Mesangial cell (primary cell): ENCODE measurements at places on chromosomes 7 and 10. TPM values are rescaled to one million over a fixed set of nuclear protein-coding genes. Genes with fewer than 3 reads are reported as not detected.

Gene PRSS1
- not detected in 2 replicates for total RNA-seq

Gene CYP2C19
- total RNA-seq: not detected in 2 replicates

Gene DYNC1I1
- 0.16 and 0.38 TPM in 2 replicates for total RNA-seq

Gene CBX3
- total RNA-seq: 44.7 and 76.1 TPM in 2 replicates

Gene RNF32
- 0.13 and 0.65 TPM in 2 replicates for total RNA-seq

Gene SLF2
- 15.1 and 16.6 TPM in 2 replicates for total RNA-seq

Gene ST8SIA6
- 0.49 and 1.3 TPM in 2 replicates for total RNA-seq

Gene BHLHA15
- total RNA-seq: 1.0 and 1.1 TPM in 2 replicates

Gene GRM3
- total RNA-seq: not detected in 2 replicates

Gene PNLIPRP1
- not detected in 2 replicates for total RNA-seq

Gene CHST3
- 31.9 and 45.5 TPM in 2 replicates for total RNA-seq

Gene ITGB8
- total RNA-seq: 14.7 and 46.4 TPM in 2 replicates

Gene RBP4
- total RNA-seq: 0.49 and 0.63 TPM in 2 replicates

Gene LDB3
- under 0.01 and 0.13 TPM in 2 replicates for total RNA-seq

Gene ANKRD30A
- not detected in 2 replicates for total RNA-seq

Gene SFTPA1
- total RNA-seq: not detected in 2 replicates

Gene EIF5AL1
- total RNA-seq: under 0.01 and 0.49 TPM in 2 replicates

Gene HKDC1
- 25.1 and 53.5 TPM in 2 replicates for total RNA-seq

Gene GIMAP4
- total RNA-seq: not detected in 2 replicates

Gene TPST1
- 18.6 and 28.8 TPM in 2 replicates for total RNA-seq

Gene FGF8
- not detected in 2 replicates for total RNA-seq

Gene ATRNL1
- 26.1 and 35.2 TPM in 2 replicates for total RNA-seq

Gene NUTM2A
- total RNA-seq: 0.49 and 0.76 TPM in 2 replicates

Gene MINPP1
- total RNA-seq: 26.4 and 30.0 TPM in 2 replicates

Gene PDE6C
- total RNA-seq: not detected in 2 replicates

Gene NPC1L1
- 0.33 and 1.1 TPM in 2 replicates for total RNA-seq

Gene MALRD1
- 0.13 TPM in 1 of 2 replicates, not detected in the other for total RNA-seq

Gene COBL
- 0.49 and 0.89 TPM in 2 replicates for total RNA-seq

Gene GPRIN2
- total RNA-seq: 7.5 and 13.3 TPM in 2 replicates

Gene APBB1IP
- 0.25 and 0.49 TPM in 2 replicates for total RNA-seq

Gene OIT3
- not detected in 2 replicates for total RNA-seq

Gene MINDY3
- 11.0 and 12.2 TPM in 2 replicates for total RNA-seq

Gene FAM25C
- not detected in 2 replicates for total RNA-seq

Gene PIP
- not detected in 2 replicates for total RNA-seq

Gene NKX1-2
- not detected in 2 replicates for total RNA-seq

Gene CYP3A7
- total RNA-seq: not detected in 2 replicates

Gene PSD
- total RNA-seq: 1.6 and 9.3 TPM in 2 replicates

Gene MICU1
- total RNA-seq: 30.3 and 40.3 TPM in 2 replicates

Gene CLDN4
- 93.7 and 98.1 TPM in 2 replicates for total RNA-seq

Gene FOXP2
- total RNA-seq: 0.33 and 1.1 TPM in 2 replicates

Gene AKR1E2
- total RNA-seq: 2.5 and 3.1 TPM in 2 replicates

Gene ITPRID1
- total RNA-seq: not detected in 2 replicates
